ENCODE measurements at places on chromosomes 16 and 17. TPM values are rescaled to one million over a fixed set of nuclear protein-coding genes. Genes with fewer than 3 reads are reported as not detected.

DNA sequence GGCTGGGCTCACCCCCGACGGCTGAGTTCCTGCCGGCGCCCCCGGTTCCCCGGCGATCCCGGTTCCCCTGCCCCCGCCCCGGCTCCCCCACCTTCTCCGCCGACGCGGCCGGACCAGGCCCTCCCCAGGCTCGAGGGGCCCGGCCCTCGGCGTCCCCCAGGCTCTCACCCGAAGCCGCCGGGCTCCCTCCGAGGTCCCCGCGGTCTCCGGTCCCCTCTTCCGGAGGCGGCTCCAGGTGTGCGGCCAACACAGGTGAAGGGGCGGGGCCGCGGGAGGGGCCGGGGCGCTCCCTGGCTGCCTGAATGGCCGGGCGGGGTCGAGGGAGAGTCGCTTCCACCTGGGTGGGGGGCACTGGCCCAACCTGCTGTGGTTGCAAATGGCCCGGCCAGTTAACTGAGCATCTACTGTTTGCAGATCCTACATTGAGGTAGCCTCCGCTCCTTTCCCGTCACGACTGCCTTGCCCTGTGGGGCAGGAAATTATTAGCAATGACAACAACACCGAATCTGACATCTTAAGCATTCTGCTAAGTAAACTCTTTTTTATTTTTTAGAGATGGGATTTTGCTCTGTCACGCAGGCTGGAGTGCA lies at the start of gene BICDL2:
Gene BICDL2 (minus strand): TSS at position 219 of the 590 bp plus-strand sequence. CDS start 1,448 bp downstream, outside the sequence.
- peak; percentile 36 for DNase-seq

GRCh38 chr17:742147-742793 lies 9.8 kb downstream of the GEMIN4 start:
- DNase-seq, result no peak

Gene EPN3
- 5.6 TPM for polyA plus RNA-seq

Gene ABHD15
- 3.0 TPM for polyA plus RNA-seq

- peak; percentile 95 for DNase-seq
These were observed at the start of gene GLIS2 for GRCh38 chr16:4315186-4316107. Gene GLIS2 (plus strand): TSS chr16:4316067. CDS start chr16:4332281, 16,214 bp downstream.

Gene KRTAP4-1
- polyA plus RNA-seq, result not detected

Gene ABCC6
- 17.2 TPM for polyA plus RNA-seq

DNA sequence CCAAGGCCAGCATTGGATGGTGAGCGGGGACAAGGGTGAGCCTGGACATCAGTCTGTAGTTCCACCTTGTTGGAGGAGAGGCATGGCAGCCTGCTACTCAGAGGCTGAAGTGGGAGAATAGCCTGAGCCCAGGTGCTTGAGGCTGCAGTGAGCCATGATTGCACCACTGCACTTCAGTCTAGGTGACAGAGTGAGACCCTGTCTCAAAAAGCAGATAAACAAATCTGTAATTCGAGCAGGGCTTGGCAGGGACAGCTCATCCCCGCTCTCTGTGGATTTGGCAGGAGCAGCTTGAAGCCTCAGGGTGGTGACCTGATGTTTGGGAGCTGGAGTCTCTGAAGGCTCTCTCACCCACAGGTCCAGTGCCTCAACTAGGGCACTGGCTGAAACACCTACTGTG lies 38.6 kb upstream of the ZCCHC14 start:
- no peak for DNase-seq

GRCh38 chr17:5122586-5123342 lies 6.9 kb downstream of the USP6 start:
- DNase-seq, result no peak

- DNase-seq, result no peak
These were observed 356.0 kb downstream of the CA10 start for GRCh38 chr17:51802544-51802943.

- no peak for DNase-seq
These were observed 484.9 kb downstream of the WWOX start for GRCh38 chr16:78584213-78584860.

Gene NECAB2
- 0.77 TPM for polyA plus RNA-seq

DNA sequence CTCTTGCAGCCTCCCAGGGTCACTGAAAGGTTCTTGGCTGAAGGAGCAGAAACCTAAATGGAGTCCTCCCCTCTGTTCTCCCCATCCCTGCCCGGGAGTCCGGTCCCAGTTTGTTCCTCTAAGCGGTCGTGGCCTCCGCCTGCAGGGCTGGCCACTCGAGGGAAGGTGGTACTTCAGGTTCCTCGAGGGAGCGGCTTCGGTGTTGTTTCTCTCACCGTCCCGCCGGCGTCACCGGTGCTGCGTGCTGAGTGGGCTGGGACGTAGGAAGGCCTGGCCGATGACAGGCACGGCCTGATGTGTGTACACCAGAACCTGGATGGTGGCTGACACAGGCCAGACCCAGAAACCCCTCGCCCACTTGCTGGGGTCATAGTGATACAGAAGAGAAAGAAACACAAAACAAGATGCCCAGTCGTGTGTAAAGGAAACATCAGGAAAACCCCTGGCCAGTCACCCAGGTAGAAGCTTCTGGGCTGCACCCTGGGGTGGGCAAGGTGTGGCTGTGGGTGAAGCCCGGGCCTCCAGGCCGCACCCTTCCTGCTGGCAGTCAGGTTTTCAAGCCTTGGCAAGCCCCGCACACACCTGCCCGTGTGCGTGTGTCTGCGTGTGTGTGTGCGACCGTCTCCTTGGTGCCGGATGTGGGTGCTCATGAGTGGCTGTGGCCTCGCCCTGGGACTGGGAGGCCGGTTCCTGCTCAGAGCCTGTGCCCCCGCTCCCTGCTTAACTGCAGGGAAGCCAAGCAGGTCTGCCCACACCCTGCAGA lies 52.0 kb downstream of the BAIAP2 start:
- no peak for DNase-seq

- no peak for DNase-seq
These were observed 332.0 kb downstream of the XYLT1 start for GRCh38 chr16:17138801-17139200.

Gene CCL8
- 0.51 TPM for polyA plus RNA-seq

Gene SDK2
- 10.9 TPM for polyA plus RNA-seq

DNA sequence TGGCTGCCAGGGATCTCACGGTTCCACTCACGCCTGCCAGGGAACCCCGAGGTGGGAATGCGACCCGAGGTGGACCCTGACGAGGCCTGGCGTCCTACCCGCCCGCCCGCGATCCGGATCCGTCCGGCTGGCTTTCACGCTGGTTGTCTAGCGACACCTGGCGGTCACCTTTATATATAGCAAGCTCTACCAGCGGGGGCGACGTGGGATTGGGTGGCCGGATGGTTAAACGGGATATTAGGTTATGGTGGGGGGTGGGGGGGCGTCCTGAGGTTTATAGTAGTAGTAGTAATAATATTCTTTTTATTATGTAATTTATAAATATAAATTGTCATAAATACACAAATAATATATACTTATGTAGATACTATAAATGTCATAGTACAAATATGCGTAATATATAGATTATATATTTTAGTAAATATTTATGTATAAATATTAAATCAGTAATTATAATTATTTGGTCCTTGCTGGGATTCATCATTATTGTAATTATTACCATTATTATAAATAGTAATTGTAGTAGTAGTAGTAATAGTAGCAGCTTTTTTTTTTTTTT lies 136.9 kb downstream of the KCNJ12 start:
- peak; percentile 74 for DNase-seq

GRCh38 chr17:79991140-79991923 lies 44.3 kb downstream of the TBC1D16 start:
- no peak for DNase-seq

GRCh38 chr16:85027958-85028684 lies 526 bp downstream of the KIAA0513 start:
- DNase-seq, result no peak

GRCh38 chr16:13021996-13022395 lies 120.6 kb downstream of the SHISA9 start:
- no peak for DNase-seq

Measured in left lung (tissue), 14 donors.